ENCODE measurements at places on chromosomes 13 and 19.

GRCh38 chr13:50678464-50679162 is 164.9 kb downstream of the DLEU7 start:
- DNase-seq = no peak

GRCh38 chr13:107586216-107586615 is 629.1 kb downstream of the LIG4 start:
- DNase-seq = no peak

DNA sequence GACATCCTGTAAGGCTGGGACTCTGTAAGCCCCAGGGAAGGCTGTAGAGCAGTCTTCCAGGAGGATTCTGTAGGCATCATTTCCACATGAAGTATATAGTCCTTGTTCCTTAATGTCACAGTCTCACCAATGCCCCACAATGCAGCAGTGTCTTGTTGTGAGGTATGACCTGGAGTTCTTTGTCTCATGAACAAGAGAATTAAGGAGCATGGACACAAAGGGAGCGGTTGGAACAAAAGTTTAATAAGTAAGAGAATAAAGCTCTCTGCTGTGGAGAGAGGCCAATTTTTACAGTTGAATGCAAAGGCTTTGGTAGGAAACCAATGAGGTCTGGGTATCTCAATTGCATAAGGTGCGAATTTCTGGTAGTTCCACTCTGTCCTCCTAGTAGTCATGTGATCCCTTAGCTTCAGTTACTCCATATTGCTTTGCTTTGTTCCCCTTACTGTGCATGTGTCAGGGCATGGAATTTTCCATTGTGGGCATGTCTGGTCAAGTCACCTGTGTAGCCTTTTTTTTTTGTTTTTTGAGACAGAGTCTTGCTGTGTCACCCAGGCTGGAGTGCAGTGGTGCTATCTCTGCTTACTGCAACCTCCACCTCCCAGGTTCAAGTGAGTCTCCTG is 124.3 kb upstream of the TMTC4 start:
- DNase-seq = no peak

DNA sequence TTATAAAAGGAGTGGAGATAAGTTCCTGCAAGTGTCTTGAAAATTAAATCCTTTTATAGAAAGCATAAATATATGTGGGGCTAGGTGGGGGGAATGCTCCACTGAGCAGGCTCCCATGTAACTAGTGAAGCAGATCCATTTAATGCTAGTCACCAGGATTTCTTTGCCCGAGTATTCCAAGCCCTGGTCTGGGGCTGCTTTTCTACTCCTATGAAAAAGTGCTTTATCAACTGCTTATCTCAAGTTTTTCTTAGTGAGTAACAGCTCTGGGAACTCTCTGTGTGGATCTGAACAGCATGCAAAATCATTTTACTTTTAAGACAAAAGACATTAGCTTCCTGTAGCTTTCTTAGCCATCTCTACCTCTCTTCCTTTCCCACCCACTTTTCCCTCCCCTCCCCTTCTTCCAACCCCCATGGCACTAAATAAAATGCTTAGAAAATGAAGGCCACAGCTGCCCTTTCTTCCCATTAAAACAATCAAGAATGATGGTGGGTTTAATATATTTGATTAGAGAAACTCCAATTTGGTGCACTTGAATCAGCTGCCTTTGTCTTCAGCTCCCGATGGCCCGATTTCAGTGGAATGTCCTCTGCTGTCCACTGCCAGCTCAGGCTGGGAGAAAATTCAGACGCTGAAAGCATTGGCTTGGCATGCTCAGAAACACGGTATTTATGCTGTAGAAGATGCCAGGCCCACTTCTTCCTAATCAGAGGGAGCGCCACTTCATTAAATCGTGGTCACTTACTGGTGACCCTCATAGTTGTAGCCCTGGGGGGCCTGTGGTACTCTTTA is 475.1 kb downstream of the FOXO1 start:
- no peak for DNase-seq

GRCh38 chr13:20354722-20355121 is 122.6 kb upstream of the GJB6 start:
- DNase-seq = no peak

DNA sequence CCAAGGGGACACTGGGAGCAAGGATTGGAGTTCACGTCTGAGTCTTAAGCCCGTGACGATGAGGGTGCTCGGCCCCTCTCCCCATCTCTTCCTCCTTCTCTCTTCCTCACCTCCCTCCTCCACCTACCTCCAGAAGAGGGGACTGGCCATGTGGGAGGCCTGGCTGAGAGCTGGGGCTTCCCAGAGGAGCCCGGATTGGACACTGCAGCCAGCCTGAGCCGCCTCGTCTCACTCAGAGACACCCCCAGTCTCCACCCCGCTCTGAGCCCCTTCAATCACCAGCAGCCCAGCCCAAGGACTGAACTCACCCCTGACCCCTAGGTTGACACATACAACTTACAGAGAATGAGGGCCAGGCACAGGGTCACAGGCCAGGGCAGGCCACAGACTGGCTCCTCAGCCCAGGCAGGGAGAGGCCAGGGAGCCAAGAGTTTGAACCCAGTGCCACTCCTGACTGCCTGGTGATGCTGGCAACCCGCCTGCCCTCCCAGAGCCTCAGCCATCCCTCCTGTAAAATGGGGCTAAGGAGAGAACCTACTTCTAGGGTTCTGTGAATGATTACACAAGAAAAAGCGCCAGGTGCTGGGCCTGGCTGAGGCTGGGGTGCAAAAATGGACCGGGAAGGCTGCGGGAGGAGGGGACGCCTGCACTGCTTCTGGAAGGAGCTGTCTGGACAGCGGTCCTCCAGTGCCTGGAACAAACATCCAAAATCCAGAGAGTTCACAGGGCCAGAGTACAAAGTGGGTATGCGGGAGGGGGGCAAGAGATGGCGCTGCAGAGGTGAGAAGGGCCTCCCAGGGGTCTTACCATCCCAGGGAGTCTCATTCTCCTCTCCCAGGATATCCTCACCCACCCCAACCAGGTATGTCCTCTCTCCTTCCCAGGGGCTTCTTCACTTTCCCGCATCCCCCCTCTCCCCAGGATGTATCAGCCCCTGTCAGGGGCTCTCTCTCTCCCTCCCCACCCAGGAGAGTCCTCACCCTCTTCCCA is 1.1 kb downstream of the CD79A start:
- DNase-seq = no peak

GRCh38 chr19:50258918-50259372 is 55.5 kb downstream of the MYH14 start:
- peak; percentile 20 for DNase-seq

DNA sequence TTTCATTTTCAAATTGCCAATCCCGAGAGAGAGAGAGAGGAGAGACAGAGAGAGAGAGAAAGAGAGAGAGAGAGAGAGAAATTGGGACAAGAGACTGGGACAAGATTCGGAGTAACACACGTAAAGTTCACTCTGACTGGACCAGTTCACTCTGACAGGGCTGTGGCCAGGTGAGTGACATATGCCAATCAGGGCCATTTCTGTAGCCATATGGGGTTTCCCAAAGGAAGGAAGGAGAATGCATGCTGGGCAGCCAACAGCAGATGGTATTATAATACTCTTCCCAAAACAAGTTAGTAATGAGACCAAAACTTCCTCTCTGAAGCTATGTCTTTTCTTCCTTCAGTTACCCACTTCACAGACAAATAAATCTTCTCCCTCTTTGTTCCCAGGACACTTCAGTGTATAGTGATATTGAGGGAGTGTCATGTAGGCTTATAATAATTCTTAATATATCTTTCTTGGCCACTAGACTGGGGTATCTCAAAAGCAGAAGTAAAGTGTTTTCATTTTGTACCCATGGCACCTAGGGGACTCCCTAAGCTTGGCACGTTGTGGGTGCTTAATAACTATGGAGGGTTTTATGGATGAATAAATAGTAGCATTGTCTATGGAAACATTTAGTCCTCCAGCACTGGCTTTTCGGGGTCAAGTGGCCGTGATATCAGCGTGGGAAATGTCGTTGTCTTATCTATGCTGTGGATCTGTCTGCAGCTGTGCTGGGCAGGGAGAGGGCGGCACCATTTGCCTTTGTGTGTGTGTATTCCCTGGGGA is 51.6 kb downstream of the SERP2 start:
- DNase-seq = peak; percentile 64
